ENCODE measurements at places on chromosomes 2 and 18. TPM values are rescaled to one million over a fixed set of nuclear protein-coding genes. Genes with fewer than 3 reads are reported as not detected.

DNA sequence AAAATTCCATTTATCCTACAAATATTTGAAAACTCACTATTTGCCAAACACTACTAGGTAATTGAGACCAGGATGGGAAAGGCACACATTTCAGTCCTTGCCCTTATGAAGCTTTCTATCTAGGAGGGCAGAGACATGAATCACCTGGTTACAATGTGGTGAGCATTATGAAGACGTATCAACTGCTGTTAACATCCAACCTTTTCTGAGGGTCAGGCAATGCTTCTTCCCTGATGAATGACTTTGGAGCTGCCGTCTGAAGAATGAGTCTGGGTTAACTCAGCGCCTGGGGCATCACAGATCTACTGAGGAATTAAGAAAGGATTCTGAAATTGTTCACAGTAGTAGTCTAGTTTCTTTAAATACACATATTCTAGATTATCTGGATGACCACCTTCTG is 62.1 kb upstream of the NOSTRIN start:
- DNase-seq: no peak

Gene TRIM54
- total RNA-seq: not detected

DNA sequence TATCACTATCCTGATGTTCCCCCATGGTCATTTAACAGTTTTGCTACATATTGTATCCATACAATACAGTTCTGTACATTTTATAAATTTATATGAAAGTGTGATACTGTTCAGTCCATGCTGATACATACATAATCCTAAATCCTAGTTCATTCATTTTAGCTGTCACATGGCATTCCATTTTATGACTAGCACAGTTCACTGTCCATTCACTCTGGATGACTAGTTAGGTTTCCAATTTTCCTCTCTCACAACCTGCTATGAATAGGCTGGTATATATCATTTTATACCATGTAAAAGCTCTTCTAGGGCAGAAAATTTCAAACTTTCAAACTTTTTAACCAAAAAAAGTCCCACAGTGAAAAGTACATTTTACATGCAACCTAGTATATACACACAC is 15.2 kb downstream of the SMAD2 start:
- DNase-seq: no peak

DNA sequence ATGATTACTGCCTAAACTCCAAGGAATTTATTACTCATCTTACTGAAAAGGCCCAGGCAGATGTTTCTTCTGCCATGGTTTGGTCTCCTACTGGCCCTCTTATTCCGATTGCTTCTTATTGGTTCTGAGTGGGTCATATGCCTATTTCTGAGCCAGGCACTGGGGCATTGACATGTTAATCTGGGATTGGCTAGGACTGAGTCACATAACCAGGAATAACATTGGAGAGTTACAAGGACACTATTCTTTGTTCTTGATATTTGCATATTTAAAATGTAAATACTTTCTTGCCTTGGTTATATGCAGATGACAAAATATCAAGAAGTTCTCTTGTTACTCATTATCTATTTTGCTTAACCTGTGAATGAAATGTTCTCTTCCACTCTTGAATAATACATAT is 534.4 kb upstream of the SLC39A10 start:
- DNase-seq: no peak

DNA sequence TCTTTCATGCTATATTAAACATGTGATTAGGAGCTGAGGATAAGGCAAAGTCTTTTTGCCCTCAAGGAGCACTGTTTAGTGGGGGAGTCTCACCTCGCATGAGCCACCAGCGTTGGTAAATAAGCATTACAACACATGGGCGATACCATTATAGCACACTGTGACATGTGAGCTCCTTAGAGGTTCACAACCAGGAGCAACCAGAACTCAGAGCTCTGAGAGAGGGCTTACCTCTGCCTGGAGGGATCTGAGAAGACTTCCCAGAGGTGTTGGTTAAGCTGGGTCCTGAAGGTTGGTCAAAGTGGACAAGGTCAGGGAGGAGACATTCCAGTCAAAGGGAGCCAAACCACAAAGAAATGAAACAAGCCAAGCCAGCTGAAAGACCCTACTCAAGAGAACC is 158.8 kb downstream of the ESCO1 start:
- no peak for DNase-seq

- no peak for DNase-seq
Measured at GRCh38 chr18:50277942-50278341, 3.4 kb downstream of the MBD1 start.

- DNase-seq: no peak
Measured at GRCh38 chr2:127680706-127681287, 5.5 kb upstream of the LIMS2 start.

DNA sequence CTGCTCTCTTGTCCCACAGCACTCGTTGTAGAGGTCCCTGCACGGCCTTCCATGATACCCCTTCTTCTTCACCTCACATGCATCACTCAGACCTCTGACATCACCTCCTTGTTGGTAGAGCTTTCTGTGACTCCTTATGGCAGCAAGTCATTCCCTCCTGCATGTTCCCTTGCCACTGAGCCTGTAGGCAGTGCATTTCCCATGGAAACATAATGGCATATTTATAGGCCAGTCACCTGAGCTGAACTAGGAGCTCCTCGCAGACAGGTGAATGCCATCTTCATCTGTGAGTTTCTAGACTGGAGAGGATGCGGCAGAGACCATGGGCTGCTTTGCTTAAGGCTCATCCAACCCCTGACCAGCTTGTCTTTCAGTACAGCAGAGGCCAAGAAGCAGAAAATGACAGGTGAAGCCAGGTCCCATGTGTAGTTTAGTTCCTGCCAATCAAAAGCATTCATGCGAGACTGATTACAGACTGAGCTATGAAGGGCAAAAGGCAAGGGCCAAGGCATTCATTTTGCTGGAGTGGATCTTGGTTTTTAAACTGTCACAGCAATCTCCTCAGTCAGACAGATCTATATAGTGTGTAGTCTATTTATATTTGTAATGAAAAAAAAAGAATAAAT is 59.4 kb upstream of the NEDD4L start:
- no peak for DNase-seq

GRCh38 chr2:232343821-232344220 is 34.7 kb upstream of the ALPP start:
- DNase-seq: no peak

- no peak for DNase-seq
Measured at GRCh38 chr2:149143734-149144133, 105.2 kb downstream of the LYPD6B start.

- no peak for DNase-seq
Measured at GRCh38 chr18:10843565-10843964, 305.8 kb downstream of the PIEZO2 start.

Gene VIL1
- total RNA-seq: not detected

- DNase-seq: no peak
Measured at GRCh38 chr2:207871911-207872310, 102.2 kb upstream of the FZD5 start.

DNA sequence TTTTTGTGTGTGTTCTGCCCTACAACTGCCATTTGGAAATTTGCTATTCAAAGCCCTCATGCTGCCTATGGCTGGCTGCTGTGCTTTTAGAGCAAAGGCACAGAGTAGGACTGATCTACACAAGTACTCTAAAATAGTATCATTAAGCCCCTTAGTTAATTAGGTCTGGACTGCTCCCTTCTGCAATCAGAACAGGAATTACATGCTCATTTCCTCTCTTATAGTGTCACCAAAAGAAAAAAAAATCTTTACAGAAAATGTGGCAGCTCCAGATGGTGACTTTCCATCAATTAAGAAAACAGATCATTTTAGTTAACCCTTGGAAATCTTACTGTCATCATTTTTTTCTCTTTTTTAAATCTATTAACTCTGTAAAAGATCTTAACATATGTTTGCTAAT is 337.5 kb downstream of the RIT2 start:
- no peak for DNase-seq

GRCh38 chr2:46026431-46026830 is 270.8 kb upstream of the EPAS1 start:
- no peak for DNase-seq

DNA sequence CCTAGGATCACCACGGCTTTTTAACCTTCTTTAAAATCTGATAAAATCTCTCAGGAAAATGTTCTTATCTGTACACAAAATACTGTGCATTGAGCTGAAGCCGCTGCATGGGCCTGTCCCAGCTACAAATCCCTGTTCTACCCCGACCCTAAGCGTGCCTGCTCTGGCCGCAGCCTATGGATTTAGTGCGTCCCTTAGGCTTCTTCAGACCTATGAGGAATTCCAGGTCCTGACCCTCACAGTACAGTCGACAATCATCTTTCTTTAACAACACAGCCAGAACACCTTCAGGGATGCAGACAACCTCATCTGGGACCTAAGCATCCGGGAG is 477 bp upstream of the WDCP start:
- no peak for DNase-seq

Data from Caki2 (cell line).